ENCODE measurements at places on chromosomes 12 and 14.

GRCh38 chr12:132847363-132848356 lies 19.0 kb upstream of the GOLGA3 start:
- DNase-seq = no peak

GRCh38 chr14:64848239-64848638 lies 31.5 kb downstream of the SPTB start:
- no peak for DNase-seq

DNA sequence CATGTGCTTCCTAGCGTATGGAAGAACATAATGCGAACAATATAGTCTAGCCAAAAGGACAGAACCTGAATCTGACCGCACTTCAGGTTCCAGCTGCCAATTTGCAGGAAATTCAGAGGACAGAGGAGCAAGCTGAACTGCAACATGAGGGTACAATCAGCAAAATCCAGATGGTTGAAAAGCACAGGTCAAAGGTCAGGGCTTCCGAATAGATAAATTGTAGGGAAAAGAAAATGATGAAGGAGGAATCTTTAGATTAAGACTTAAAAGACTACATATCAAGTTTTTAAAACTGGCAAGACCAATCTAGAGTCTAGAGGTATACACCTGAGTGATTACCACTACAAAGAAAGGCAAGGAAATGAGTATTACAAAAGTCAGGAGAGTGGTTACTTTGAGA lies 42.1 kb upstream of the SELPLG start:
- DNase-seq = no peak

DNA sequence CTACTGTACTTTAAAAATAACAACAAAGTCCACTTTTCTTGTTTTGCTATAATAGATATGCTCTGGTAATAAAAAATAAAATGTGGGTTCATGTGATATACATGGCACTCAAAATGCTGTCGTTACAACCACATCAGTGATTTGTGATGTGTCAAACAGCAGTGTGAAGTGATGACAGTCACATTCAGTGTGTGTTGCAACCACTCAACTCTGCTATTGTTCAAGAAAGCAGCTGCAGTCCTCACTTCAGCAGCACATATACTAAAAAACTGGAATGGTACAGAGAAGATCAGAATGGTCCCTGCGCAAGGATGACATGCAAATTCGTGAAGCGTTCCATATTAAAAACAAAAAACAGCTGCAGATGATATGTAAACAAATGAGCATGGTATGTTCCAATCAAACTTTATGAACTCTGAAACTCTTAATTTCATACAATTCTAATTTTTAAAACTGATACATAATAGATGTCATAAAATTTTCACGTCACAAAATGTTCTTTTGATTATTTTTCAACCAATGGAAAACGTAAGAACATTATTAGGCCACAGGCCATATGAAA lies 6.7 kb downstream of the TRMT5 start:
- no peak for DNase-seq

GRCh38 chr12:97951239-97951638 lies 488.6 kb downstream of the RMST start:
- DNase-seq = no peak

DNA sequence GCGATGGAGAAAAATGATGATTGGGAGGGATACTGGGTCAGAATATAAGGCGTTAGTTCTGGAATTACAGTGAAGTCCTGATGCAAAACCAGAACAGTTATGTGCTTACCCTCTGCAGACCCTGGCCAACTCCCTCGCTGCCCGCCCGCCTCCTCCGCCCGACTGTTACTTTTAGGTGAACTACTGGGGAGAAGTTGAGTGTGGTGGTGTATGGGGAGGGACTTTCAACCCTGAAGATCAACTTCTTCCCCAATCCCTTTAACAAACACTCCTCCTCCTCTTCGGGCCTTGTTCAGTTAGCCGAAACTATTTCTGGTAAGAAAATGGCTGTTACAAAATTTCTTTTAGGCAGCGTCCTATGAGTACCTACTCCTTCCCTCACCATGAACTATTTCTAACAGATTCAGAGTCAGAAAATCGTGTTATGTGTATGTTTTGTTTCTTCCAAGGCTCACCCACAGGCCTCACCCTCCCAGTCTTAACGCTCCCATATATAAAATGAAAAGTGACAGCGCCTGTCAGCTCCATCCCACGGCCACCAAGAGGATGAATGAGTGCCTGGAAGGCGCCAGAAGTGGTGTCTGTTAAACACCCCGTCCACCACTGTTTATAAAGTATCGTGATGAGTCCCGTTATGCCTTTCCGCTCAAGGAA lies 1.3 kb downstream of the FBXO33 start:
- no peak for DNase-seq

GRCh38 chr14:95182379-95182778 lies 25.1 kb upstream of the DICER1 start:
- DNase-seq = no peak

GRCh38 chr14:75162631-75163030 lies 13.8 kb downstream of the TMED10 start:
- DNase-seq = no peak

DNA sequence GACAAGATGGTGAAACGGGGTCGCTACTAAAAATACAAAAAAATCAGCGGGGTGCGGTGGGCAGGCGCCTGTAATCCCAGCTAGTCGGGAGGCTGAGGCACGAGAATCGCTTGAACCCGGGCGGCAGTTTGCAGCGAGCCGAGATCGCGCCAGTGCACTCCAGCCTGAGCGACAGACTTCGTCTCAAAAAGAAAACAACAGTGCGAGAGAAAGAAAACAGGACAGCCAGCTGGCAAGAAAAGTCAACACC lies 633 bp upstream of the RNU4-2 start:
- no peak for DNase-seq

- DNase-seq = no peak
Measured at GRCh38 chr12:14514154-14514842, 53.4 kb downstream of the PLBD1 start.

DNA sequence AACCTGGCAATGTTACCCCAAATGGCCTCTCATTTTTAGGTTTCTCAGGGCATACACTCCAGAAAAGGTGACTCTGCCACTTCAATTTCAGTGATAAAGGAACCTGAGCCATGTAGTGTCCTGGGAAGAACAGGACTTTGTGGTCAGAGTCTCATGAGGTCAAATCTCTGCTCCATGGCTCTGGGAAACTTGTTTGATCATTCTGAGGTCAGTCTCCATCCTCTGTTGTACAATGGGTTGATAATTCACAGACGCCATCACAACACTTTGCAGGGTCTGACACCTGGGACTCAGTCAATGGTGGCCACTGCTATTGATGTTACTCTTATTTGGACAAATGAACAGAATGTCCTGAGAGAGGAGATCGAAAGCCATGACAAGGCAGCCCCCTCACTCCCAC lies 31.1 kb upstream of the SMOC1 start:
- no peak for DNase-seq

GRCh38 chr12:29048787-29049186 lies 100.3 kb upstream of the FAR2 start:
- no peak for DNase-seq
